ENCODE measurements at places on chromosomes 16 and 17.

GRCh38 chr17:63579633-63580032 lies 21.1 kb upstream of the TACO1 start:
- no peak for DNase-seq

DNA sequence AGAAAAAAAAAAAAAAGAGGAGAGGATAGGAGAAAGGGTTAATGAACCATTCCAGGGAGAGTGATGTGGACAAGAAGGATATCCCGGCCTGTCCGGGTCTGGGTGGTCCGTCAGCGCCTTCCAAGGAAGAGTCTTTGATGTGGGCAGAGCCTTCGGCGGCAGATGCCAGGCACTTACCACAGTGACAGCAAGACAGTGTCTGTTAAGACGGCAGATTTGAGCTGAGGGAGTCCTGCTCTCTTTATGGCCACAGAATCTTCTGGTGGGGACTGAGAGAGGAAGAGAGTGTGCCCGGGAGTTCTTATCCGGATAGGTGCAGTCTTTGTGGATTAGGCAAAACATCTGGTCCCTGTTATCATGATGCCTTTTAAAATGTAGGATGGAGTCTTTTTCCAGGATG lies 95.2 kb downstream of the ZDHHC7 start:
- no peak for DNase-seq

DNA sequence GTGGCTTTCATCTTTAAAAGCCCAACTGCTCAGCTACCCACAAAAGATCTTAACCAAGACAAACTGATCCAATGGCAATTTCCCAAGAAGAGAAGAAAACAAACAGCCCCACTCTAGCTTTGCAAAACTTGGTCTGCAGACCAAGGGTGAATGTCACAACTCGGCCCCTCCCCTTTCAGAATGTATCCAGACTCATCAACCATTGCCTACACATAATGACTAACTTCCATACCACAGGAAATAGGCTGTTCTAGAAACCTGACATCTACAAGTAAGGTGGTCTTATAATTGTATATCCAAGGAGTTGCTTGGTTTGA lies 16.0 kb downstream of the DCUN1D3 start:
- DNase-seq, result no peak

DNA sequence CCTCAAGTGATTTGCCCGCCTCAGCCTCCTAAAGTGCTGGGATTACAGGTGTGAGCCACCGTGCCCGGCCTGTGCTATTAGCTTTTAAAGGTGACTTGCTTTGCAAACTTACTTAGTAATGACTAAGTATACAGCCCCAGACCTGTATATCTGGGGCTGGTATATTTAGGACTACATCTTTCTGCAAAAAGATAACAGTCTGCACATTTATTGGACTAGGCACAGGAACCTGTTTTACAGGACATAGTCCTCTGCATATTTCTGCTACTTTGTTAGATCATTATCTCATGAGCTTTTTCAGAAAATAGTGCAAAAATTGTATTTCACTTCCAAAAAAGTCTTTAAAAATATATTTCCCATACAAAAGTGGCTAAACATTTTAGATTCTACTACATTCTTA lies 1.3 kb downstream of the KRT24 start:
- no peak for DNase-seq

DNA sequence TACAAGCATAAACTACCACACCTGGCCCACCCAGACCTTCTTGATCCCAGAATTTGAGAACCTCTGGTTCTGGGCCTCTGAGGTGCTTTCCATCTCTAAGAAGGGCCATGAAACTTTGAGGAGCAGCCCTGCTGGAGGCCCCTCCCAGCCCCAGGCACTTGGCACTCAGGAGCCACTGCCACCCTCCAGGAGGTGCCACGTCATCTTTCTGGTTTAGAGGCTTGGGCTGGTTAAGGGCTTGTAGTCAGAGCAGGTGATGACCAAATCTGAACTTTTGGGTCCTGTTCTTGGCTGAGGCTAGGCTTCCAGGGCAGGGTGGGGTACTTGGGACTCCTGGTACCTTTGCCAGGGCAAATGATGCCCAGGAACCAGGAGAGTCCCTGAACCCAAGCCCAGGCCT lies 13.8 kb upstream of the DLX4 start:
- DNase-seq, result no peak

DNA sequence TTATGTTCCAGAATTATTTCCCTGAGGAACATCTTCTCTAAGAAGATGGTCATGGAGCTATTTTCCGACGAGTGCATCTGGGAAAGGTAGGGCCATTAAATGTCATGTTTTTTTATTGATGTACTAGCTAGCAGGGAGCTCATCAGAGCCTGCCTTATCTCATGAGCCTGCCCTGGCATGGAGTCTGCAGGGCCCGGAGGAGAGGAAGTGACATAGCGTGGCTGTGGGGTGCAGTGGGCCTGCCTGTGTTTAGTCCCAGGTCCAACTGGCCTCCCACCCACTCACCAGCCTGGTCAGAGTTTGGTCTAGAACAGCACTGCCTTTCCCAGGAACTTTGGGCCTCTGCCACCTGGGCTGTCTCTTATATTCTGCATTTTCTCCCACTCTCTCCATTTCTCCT lies 389.8 kb downstream of the SNX29 start:
- no peak for DNase-seq

GRCh38 chr16:8795091-8795490 lies 2.3 kb downstream of the TMEM186 start:
- no peak for DNase-seq

GRCh38 chr17:82372249-82373071 lies 895 bp downstream of the UTS2R start:
- DNase-seq, result no peak

GRCh38 chr17:81906476-81907218 lies 4.6 kb downstream of the PCYT2 start:
- no peak for DNase-seq

DNA sequence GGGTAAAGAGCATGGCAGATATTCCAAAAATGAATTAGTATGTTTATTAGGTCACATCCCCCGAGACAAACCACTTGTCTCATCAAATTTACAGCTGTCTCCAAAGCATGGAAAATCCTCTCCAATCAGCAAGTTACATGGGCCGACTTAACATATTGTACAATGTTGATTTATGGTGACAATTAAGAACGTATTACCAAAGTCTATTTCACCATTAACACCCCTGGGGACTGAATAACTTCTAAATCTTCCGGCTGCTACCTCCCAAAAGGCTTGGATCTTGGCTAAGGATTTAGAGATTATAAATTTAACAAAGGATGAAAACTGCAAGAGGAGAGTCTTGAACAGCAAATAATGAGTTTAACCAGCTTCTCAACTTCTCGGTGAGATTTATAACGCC lies 311.9 kb downstream of the NPIPA8 start:
- DNase-seq, result no peak

DNA sequence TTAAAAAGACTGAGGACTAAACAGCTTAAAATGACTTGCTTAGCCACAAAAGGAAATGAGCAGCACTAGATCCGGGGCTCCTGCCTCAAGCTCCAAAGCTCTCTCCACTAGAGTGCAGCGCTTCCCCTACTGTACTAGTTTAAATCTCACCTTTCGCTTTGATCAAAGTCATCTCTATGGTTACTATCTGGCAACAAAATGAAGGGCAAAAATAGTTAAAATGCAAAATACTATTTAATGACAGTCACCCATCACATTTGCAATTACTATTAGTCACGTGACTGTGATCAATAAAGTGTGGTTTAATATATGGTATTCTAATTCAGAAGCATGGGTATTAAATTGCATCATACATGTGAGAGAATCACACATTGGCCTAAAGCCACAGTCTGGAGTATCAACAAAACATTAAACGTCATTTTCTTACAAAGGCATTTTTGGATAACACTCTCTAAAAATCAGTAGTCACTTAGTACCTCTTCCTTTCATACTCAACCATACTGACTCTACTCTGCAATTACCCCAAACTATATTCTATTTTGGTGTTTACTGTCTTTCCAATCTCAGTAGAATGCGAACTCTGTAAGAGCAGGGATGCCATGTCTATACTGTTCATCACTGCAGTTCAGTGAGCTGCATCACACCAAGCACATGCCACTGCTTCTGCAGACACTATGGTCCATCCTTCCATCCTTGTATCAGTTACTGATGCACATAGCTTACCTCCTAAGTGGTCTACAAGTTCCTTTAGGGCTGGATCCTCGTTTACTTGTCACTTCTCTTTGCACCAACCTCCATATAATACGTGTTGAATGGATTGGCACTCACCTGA lies 6.2 kb downstream of the PSMD12 start:
- no peak for DNase-seq

DNA sequence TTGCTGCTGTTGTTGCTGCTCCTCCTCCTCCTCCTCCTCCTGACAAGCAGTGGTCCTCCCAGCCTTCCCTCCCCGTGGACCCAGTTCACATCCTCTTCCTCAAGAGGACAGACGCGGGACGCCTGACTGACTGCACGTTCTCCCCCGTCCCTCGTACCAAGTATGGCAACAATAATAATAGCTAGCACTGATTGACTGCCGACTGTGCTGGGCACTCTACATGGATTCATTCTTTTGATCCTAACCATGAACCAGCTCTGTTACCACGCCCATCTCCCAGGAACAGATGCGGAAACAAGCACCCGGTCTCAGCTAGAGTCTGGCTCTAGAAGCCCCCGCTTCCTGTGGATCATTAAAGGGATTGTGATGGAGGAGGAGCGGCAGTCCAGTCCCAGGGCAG lies 78.0 kb downstream of the GNAO1 start:
- DNase-seq, result no peak

DNA sequence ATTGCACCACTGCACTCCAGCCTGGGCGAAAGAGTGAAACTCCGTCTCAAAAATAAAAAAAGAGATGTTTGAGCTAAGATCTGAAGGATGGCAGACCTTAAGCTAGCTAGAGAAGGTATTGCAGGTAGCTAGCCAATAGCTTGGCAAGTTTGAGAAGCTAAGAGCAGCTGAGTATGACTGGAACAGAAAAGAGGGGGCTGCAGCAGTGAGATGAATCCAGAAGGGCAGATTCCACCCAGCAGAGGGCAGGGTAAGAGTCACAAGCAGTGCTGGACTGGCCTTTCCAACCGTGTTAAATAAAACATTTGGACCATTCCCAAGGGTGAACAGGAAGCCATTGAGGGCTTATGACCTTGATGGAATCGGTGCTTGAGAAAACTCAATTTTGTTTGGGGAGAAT lies 5.7 kb upstream of the PHAF1 start:
- DNase-seq, result no peak

DNA sequence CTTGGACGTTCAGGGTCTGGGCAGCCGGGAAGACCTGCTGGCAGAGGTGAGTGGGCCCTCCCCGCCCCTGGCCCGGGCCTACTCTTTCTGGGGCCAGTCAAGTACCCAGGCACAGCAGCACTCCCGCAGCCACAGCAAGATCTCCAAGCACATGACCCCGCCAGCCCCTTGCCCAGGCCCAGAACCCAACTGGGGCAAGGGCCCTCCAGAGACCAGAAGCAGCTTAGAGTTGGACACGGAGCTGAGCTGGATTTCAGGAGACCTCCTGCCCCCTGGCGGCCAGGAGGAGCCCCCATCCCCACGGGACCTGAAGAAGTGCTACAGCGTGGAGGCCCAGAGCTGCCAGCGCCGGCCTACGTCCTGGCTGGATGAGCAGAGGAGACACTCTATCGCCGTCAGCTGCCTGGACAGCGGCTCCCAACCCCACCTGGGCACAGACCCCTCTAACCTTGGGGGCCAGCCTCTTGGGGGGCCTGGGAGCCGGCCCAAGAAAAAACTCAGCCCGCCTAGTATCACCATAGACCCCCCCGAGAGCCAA lies 8.6 kb upstream of the ABCC3 start:
- DNase-seq, result peak; percentile 62

- no peak for DNase-seq
These were observed 645.9 kb downstream of the WWOX start for GRCh38 chr16:78745108-78746019.

- no peak for DNase-seq
These were observed 12.9 kb downstream of the NUBP1 start for GRCh38 chr16:10756574-10756973.

DNA sequence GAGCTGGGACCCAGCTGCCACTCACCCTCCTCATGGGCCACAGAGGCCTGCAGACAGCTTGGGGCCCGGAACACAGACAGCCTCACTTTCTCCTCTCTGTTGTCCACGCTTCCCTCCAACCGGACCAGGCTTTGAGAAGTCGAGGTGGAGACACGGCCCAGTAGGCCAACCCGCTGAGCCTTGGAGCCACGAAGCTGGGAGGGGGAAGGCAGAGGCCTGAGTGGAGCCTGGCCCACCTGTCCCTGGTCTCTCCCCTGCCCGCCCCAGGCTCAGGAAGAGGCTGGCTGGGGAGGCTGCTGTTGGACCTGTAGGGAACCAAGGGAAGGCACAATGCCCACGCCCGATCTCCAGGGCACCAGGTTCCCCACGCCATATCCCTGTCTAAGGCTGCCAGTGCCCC lies 48.1 kb downstream of the RMI2 start:
- DNase-seq, result no peak

DNA sequence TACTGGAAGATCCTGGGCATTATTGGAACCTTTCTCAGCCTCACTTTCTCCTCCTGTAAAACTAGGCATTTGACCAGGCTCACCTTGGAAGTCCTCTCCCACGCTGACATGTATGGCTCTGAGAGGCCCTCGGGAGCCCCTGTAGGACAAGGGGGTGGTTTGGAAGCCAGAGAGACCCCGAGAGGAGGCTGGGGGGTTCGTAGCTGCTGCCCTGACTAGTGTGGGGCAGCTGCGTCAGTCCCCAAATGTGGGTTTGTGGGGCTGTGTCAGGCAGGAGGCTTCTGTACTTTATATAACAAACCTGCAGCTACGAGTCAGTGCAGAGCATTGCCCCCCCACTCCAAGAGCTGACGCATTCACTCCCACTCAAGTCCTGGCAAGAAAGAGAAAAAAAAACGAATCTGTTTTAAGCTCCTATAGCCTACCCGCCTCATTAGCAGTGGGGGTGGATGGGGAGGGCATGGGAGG lies 1.8 kb downstream of the CX3CL1 start:
- DNase-seq, result no peak

DNA sequence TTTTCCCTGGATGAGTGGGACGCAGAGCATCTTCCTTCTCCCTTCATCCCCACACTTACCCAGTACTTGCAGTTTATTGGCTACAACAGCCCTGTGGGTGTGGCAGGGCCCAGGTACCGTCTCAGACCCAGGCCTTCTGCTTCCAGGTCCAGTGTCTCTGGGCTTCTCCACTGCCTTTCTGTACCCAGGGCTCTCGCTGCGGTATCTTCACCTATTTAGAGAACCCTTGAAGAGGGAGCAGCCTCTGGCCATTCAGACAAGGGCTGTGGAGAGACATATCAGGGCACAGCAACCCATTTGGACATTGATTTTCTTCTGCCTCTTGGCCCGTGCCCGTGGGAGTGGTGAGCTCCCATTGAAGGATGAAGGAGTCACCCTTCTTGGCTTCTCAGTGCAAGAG lies 17.3 kb downstream of the TBX4 start:
- DNase-seq, result no peak

GRCh38 chr17:33596899-33597298 lies 303.8 kb upstream of the ASIC2 start:
- DNase-seq, result no peak

- no peak for DNase-seq
These were observed 18.6 kb upstream of the SLC5A10 start for GRCh38 chr17:18933102-18934058.
